ENCODE measurements at places on chromosomes 12 and 14. TPM values are rescaled to one million over a fixed set of nuclear protein-coding genes. Genes with fewer than 3 reads are reported as not detected.

Gene TMCC3
- total RNA-seq: 34.7 TPM

Gene FBLN5
- total RNA-seq: 16.7 TPM

Gene VWF
- total RNA-seq: 136 TPM

Gene TAS2R10
- total RNA-seq: not detected

Gene HCAR1
- 0.05 TPM for total RNA-seq

Gene DENND5B
- 16.1 TPM for total RNA-seq

Gene RNASE4
- 4.3 TPM for total RNA-seq

Gene RERGL
- 1.9 TPM for total RNA-seq

Gene DBX2
- not detected for total RNA-seq

Gene BDKRB2
- 0.49 TPM for total RNA-seq

Gene LYZ
- 26.7 TPM for total RNA-seq

Gene TAS2R9
- not detected for total RNA-seq

Gene KRT72
- not detected for total RNA-seq

Gene A2ML1
- total RNA-seq: not detected

Gene HOXC4
- total RNA-seq: 2.4 TPM

Gene BMP4
- total RNA-seq: 6.3 TPM

Gene WBP11
- total RNA-seq: 53.9 TPM

Gene MUCL1
- total RNA-seq: not detected

Gene CACNA1C
- total RNA-seq: 0.95 TPM

Gene ERP27
- 0.17 TPM for total RNA-seq

Gene MGAT4C
- not detected for total RNA-seq

Gene PRH2
- not detected for total RNA-seq

Gene TAS2R50
- 0.99 TPM for total RNA-seq

Gene RD3L
- not detected for total RNA-seq

Gene GEMIN2
- 9.7 TPM for total RNA-seq

Gene NDRG2
- 714 TPM for total RNA-seq

Gene OR6C2
- not detected for total RNA-seq

Gene RPGRIP1
- not detected for total RNA-seq

Gene PLEK2
- total RNA-seq: 0.77 TPM

Gene TMEM63C
- 0.04 TPM for total RNA-seq

Gene PTPRO
- total RNA-seq: 0.23 TPM

Gene MYH7
- 15,830 TPM for total RNA-seq

Gene PLEKHD1
- 0.69 TPM for total RNA-seq

Gene CNTN1
- total RNA-seq: 0.23 TPM

Gene KCNK13
- total RNA-seq: not detected

Gene TMEM117
- total RNA-seq: 4.7 TPM

Gene GOLT1B
- 19.6 TPM for total RNA-seq

Gene CLEC1B
- total RNA-seq: not detected

Gene RBM23
- total RNA-seq: 26.7 TPM

Gene C12orf54
- not detected for total RNA-seq

Gene LALBA
- total RNA-seq: not detected

Gene TCP11L2
- 31.9 TPM for total RNA-seq

Gene B3GNT4
- total RNA-seq: not detected

Gene REP15
- total RNA-seq: 2.7 TPM

Gene SMCO2
- not detected for total RNA-seq

Gene IFT81
- total RNA-seq: 4.9 TPM

Gene FAM181A
- not detected for total RNA-seq

Gene LRTM2
- not detected for total RNA-seq

Gene GALNT8
- 0.34 TPM for total RNA-seq

Gene ACSM4
- total RNA-seq: not detected

Gene TMTC2
- 2.7 TPM for total RNA-seq

Gene CCDC175
- not detected for total RNA-seq

Gene ALG10
- total RNA-seq: 5.1 TPM

Gene SLC17A8
- total RNA-seq: not detected

Gene GLT8D2
- total RNA-seq: 2.3 TPM

Gene SLC8A3
- 18.0 TPM for total RNA-seq

Gene PPFIA2
- total RNA-seq: 0.16 TPM

Gene CCDC198
- total RNA-seq: not detected

Gene INHBE
- total RNA-seq: 0.57 TPM

Data from psoas muscle (tissue), 8 donors.